Mesangial cell (primary cell): ENCODE measurements at places on chromosomes 4 and X. TPM values are rescaled to one million over a fixed set of nuclear protein-coding genes. Genes with fewer than 3 reads are reported as not detected.

IL2 gene
- not detected in 2 replicates for total RNA-seq

F11 gene
- total RNA-seq: not detected in 2 replicates

DKK2 gene
- total RNA-seq: 0.76 and 0.98 TPM in 2 replicates

HAND2 gene
- total RNA-seq: not detected in 2 replicates

HOPX gene
- total RNA-seq: 2.4 and 51.0 TPM in 2 replicates

CRMP1 gene
- 1.1 and 6.6 TPM in 2 replicates for total RNA-seq

ANKRD50 gene
- 10.4 and 13.7 TPM in 2 replicates for total RNA-seq

BEX3 gene
- 138 and 149 TPM in 2 replicates for total RNA-seq

CD38 gene
- under 0.01 and 0.38 TPM in 2 replicates for total RNA-seq
